ENCODE measurements at places on chromosomes 1 and 21. TPM values are rescaled to one million over a fixed set of nuclear protein-coding genes. Genes with fewer than 3 reads are reported as not detected.

DNA sequence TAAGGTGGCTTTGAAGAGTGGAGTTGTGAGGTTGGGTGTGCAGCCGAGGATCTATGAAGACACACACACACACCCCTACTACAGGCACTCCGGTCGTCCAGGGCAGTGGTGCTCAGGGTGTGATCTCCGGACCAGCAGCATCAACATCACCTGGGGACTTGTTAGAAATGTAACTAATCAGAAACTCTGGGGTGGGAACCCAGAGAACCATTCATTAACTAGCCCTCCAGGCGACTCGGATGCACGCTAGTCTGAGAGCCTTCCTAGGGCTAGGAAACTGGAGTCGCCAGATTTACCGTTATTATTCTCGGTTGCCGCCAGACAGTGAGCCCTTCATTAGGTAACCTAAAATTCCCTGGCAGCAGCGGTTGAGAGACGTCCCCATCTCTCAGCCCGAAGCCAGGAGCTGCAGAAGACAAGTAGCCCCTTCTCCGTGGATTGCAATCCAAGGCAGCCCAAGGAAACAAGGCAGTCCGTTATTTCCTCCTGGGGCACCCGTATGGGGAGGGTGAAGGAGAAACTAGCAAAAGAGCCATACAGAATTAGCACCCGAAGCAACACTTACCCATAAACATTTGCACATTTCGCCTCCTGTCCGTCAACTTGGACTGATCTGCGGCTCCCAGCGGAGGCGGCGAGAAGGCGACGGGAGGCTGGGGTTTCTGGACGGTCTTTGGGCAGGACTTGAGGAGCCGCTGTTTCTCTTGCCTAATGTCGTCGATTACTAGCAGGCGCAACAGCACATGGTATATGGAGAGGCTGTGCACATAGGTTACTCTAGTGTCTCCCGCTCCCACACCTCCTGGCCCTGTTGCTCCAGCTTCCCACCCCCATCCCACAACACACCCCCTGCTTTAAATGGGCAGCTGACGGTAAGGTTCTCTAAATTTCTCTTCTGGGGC, 2.9 kb upstream of the CCN1 start:
- DNase-seq, result peak; percentile 63

- no peak for DNase-seq
Measured at GRCh38 chr1:57616921-57617320, 193.1 kb upstream of the DAB1 start.

- DNase-seq, result no peak
Measured at GRCh38 chr21:34835526-34835925, 166.7 kb downstream of the CLIC6 start.

GRCh38 chr1:155131856-155132255, 3.8 kb upstream of the SLC50A1 start:
- no peak for DNase-seq

- no peak for DNase-seq
Measured at GRCh38 chr1:183516725-183517124, 44.4 kb downstream of the SMG7 start.

Gene TDRD5
- total RNA-seq, result not detected

DNA sequence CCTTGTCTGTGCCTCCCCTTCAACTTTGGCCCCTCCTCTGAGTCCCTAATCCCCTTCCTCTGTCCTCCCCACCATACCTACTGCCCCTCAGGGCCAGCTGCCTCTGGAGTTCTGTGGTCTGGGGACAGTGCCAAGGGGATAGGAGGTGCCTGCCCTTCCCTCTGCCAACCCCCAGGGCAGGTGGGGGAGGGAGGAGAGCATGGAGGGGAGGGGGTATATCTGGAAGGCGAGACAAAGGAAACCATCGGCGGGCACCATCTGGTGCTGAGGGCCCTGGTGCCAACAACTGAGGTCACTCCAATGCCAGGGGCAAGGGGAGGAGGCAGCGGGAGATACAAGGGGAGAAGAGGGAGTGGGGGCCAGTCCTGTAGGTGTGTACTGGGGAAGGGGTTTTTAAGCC, 9.6 kb downstream of the RAB25 start:
- no peak for DNase-seq

- DNase-seq, result no peak
Measured at GRCh38 chr1:214290424-214291037, 9.6 kb downstream of the SMYD2 start.

- DNase-seq, result no peak
Measured at GRCh38 chr1:11134251-11134897, 34.7 kb upstream of the EXOSC10 start.

DNA sequence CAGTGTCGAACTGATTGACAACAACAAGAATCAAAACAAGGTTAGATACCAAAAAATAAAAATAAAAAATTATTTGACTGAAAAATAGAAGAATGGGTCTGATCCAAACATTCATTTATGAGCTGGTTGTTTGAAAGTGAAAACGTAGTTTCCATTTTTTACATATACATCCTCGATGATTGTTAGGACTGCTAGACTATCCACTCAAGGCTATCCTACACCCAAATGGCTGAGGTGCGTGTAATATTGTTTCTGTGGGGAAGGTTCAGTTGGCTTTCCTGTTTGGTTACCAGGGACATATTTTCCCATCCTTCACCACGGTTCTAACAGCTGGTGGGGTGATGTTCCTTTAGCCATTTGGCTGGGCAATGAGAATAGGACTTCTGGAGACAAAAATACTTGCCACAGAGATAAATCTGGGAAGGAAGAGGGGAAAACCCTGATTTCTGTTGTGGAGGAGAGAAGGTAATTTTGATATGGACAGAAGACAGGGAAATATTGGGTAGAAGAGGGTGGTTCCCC, 66.3 kb downstream of the MAP3K7CL start:
- no peak for DNase-seq

GRCh38 chr1:33512226-33513011, 40.0 kb downstream of the ZSCAN20 start:
- DNase-seq, result no peak

Measured in aorta (tissue), 5 donors.